ENCODE measurements at places on chromosomes 12 and 14.

- no peak for DNase-seq
Observed at GRCh38 chr12:32881107-32881506, 15.5 kb downstream of the PKP2 start.

GRCh38 chr12:107605293-107605692 lies 80.3 kb upstream of the PWP1 start:
- DNase-seq = no peak

DNA sequence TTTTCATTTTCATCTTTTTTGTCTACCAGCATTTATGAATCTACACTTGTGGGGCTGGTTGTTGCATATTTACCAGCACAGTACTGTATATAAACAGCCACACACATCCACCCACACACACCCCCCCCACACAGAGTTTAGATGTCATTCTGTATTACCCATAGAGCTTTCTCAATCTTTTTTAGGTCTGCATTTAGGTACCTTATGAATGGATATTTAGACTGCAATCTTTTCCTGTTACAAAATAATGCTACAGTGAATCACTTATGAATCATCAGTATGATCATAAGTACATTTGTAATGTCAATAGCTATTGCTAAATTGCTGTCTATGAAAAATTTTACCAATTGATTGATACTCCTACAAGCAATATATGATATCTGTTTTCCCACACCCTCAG lies 67.3 kb upstream of the STK38L start:
- DNase-seq = peak; percentile 63

DNA sequence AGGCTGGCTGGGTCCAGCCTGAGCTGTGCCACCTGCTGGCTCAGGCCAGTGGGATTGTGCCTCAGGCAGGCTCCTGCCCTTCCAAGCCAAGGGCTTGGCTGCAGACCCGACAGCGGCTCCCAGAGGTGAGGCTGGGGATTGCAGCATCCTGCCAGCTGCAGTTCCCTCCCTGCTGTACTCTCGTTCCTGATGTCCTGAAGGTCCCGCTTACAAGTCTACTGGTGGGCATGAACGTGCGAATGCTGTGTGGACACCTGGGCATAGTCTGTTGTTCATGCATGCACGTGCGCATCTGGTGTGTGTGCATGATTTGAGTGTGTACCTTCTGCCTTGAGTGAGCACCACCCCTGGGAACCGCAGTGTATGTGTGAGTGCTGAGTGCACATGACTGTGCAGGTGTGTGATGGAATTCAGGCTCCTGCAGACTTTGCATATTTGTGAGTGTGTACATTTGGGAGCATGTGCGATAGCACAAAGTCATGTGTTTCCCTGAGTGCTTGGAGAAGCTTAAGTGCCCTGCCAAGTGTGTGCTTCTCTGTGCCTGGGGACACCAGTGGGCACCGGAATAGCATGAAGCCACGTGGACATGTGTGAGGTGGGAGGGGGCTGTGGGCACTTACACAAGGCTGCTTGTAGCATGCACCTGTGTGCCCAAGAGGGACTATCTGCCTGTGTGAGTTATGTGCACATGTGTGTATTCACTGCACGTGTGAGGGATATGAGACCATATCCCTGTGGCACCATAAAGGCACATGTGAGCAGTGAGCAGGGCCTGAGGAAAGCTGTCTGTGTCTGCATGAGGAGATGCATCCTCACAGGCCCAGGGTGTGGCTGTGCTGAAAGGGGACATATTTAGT lies 19.3 kb upstream of the KRT7 start:
- peak; percentile 63 for DNase-seq

GRCh38 chr14:80059041-80059440 lies 152.3 kb downstream of the DIO2 start:
- DNase-seq = no peak

- no peak for DNase-seq
Observed at GRCh38 chr12:121003650-121004049, 12.6 kb downstream of the C12orf43 start.

DNA sequence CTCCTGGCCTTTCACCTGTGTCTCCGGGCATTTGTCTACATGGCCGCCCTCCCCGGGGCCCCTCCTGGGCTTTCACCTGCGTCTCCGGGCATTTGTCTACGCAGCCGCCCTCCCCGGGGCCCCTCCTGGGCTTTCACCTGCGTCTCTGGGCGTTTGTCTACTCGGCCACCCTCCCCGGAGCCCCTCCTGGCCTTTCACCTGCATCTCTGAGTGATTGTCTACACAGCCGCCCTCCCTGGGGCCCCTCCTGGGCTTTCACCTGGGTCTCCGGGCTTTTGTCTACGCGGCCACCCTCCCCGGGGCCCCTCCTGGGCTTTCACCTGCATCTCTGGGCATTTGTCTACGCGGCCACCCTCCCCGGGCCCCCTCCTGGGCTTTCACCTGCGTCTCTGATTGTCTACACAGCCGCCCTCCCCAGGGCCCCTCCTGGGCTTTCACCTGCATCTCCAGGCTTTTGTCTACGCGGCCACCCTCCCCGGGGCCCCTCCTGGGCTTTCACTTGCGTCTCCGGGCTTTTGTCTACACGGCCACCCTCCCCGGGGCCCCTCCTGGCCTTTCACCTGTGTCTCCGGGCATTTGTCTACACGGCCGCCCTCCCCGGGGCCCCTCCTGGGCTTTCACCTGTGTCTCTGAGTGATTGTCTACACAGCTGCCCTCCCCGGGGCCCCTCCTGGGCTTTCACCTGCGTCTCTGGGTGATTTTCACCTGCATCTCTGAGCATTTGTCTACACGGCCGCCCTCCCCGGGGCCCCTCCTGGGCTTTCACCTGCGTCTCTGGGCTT lies 68.0 kb upstream of the GALNT9 start:
- DNase-seq = no peak

- DNase-seq = no peak
Observed at GRCh38 chr12:126602612-126603011, 1537.4 kb downstream of the AACS start.

GRCh38 chr12:55942055-55942454 lies 11.1 kb downstream of the DGKA start:
- DNase-seq = no peak

DNA sequence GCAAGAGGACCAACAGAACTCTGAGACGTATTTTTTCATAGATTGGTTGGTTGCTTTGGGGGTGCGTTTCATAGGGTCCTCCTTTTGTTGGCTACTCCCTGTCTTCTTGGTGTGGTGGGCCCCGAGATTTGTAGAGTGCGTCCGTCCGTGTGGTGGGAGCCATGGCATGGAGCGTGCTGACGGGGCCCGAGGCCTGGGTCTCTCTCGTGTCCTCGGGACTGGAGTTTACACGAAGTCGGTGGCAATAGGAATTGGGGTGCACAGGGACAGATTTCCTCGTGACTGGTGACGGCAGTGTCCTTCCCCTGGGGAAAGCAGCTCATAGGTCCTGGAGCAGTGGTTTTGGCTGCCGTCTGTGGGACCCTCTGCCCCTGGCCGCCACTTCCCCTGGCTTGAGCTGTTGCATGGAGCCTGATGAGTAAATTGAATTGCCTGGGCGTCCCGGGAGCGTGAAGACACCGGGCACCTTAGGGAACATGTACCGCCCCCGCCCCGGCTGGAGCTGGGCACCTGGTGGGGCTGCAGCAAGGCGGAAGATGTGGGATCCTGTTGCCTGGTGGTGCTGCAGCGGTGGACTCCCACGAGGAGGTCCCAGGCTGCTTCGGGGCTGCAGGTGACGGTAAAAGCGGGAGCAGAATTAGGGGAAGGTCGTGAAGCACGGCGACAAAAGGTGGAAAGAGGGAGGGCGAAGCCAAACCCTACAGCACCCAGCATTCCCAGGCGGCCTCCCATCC lies 153.7 kb upstream of the ALG10B start:
- DNase-seq = no peak

- DNase-seq = no peak
Observed at GRCh38 chr12:112870267-112870980, 36.3 kb upstream of the OAS1 start.

GRCh38 chr14:28635387-28635786 lies 131.2 kb upstream of the FOXG1 start:
- peak; percentile 6 for DNase-seq

DNA sequence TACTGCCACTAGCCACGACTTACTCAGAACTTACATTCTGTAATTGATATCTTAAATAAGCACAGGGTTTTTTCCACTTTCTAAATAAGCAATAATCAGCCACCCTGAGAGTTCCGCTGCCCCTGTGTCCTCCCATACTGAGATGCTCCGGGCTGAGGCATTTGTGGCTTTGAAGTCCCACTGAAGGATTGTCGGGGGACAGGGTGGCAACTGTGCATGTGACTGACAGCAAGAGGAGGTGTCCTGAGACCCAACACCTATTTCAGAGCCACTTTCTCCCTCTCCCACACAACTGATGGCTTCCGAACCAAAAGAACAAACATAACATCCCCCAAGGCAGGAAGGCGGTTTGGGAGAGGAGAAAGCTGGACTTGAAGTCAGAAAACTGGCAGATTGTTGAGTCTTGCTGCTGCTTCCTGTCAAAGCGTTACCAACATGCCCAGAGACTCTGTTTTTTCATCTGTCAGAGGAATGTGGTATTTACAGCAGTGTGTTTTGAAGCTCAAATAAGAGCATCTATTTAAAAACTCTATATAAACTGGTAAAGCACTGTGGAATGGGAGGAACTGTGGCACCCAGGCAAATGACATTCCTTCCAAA lies 157.9 kb upstream of the FKBP4 start:
- no peak for DNase-seq

GRCh38 chr12:93926237-93926636 lies 222.1 kb upstream of the PLXNC1 start:
- DNase-seq = no peak

- DNase-seq = no peak
Observed at GRCh38 chr12:123126294-123127181, 24.4 kb downstream of the PITPNM2 start.

DNA sequence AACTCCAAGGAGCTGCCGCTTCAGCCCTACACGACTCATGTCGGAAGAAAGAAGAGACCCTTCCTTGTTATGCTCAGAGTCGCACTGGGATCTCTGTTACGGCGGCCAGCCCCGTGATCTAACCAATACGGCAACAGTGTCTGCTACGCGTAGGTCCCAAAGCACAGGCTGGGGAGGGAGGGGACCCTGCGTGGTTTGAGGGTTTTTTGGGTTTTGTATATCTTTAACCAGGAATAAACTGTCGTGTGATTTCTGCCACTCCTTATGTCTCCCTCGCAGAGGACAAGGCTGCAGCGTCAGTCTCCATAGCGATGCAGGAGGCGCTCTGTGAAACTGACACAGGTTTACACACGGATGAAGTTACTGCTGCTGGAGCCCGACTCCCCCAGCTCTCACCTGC lies 60.0 kb upstream of the DIO3 start:
- DNase-seq = no peak

DNA sequence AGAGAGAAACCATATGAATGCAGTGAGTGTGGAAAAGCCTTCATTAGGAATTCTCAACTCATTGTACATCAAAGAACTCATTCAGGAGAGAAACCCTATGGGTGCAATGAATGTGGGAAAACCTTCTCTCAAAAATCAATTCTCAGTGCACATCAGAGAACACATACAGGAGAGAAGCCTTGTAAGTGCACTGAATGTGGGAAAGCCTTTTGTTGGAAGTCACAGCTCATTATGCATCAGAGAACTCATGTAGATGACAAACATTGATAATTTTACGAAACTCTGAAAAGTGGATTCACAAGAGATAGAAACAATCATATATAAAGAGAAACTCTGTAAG lies 22.9 kb downstream of the ZNF268 start:
- DNase-seq = no peak

Measured in activated CD4-positive, alpha-beta T cell treated with anti-CD3 and anti-CD28 coated beads, Interleukin-10, Interleukin-2, amounts not matched to agents 100 ng/mL and 50 ng/mL, durations not matched to agents 16 hours and 8 hours (primary cell).